ENCODE measurements at places on chromosomes 7 and 10.

GRCh38 chr10:85060944-85061343 is 732.6 kb downstream of the CCSER2 start:
- H3K4me1 ChIP-seq, result no peaks in the 10 kb centered on the region
- H3K27ac ChIP-seq, result no peak overlapping the region
- no peaks in the 10 kb centered on the region for H3K36me3 ChIP-seq
- no peak for DNase-seq
- no peak overlapping the region for H3K4me3 ChIP-seq

DNA sequence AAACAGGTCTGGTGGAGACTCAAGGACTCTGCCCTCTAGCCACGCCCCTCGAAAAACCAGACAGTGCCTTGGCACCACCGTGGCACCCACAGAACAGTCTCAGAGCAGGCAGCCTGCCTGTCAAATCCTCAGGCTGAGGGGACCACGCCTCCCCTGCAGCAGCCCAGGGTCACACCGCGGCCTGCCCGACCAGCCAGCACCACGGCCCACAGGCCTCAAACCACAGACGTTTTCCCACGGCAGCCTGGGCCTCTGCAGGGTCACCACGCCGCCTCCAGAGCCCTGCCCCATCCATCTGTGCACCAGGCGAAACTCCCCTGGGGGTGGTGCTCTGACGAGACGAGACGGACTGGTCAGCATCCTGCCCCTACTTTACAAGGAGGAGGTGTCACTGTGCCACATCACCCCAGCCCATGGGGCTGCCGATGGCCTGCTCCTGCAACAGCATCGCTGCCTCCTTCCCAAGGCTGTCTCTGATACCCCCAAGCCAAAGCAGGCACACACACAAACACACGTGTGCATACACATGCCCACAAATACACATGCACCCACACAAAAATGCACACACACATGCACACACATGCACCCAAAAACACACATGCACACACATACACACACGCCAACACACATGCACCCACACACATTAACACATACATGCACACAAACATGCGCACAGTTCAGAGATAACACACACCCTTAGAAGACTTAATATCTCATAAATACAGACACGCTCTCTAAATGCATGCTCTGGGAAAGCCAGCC is 24.6 kb downstream of the PAPOLB start:
- no peaks in the 10 kb centered on the region for H3K4me1 ChIP-seq
- no peak overlapping the region for H3K27ac ChIP-seq
- H3K27me3 ChIP-seq, result no peaks in the 10 kb centered on the region
- H3K36me3 ChIP-seq, result no peaks in the 10 kb centered on the region
- DNase-seq, result no peak

DNA sequence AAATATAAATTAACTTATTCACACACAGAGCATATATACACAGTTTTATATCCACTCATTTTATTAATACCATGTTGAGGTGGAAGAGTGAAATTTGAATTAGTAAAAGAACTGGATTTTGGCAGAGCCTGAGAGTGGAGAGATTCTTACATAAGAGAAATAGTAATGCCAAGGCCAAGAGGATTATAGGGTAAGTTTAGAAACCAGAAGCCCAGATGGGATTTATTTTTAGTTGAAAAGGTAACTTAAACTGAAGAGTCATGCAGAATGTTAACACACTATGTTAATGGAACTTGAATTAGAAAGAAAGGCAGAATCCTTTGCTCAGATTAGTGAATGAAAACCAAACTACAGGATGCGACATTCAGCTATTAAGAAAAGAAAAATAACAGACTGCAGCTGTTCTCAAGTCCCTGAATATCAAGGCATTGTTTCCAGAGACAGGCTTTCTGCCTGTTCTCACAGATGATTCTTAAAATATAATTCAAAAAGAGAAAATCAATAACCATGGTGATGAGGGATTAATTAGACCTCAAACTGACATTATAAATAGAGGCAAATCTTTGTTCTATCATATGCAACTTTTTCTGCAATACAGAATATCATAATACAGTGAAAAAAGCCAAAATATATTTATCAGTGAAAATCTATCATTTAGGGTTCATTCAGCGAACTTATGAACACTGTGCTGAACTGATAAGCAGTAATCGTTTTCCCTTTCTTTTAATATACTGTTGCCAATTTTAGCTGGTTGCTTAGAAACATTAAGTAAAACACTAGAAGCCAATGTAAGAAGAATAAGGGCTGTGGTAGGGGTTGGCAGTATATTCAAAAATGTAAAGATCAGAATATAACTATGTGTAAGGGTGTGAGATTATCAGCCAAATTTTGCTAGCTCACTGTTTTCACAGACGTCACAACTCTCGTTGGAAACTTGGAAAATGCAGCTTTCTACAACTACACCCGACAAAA is 34.4 kb downstream of the HECTD2 start:
- no peaks in the 10 kb centered on the region for H3K27me3 ChIP-seq
- H3K4me3 ChIP-seq, result no peak overlapping the region
- no peak for DNase-seq
- H3K4me1 ChIP-seq, result no peaks in the 10 kb centered on the region
- no peaks in the 10 kb centered on the region for H3K36me3 ChIP-seq
- H3K27ac ChIP-seq, result no peak overlapping the region

DNA sequence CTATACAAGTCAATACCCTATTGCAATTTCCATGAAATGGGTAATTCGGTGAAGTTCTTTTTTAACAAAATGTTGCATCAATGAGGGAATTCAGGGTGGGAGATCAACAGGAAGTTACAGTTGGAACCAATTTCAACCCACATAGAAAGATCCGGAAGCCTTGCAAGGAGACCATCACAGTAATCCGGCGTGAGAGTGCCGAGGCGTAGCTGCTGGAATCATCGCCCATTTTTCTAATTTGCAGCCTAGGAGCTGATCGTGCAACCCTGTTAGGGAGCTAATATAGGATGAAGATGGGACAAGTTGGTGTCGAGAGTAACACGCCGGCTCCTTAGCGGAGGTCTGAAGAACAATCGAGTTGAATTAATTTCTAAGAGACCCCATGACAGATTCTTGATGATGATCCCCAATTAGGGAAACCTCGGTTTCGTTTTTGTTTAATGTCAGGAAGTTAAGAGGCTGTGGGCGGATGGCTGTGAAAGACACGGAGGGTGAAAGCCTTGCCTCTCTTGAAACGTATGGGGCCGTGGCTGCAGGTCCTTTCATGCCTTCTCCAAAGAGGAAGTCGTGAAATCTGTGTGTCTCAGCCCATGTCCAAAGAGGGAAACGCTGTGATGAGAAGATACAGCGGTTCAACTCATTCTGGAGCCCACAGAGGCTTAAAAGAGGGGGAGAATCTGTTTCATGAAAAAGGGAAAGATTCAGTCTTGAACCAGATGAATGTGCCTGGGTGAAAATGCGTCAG is 51.2 kb upstream of the CARD11 start:
- H3K27me3 ChIP-seq, result no peaks in the 10 kb centered on the region
- no peak overlapping the region for H3K4me3 ChIP-seq
- no peaks in the 10 kb centered on the region for H3K36me3 ChIP-seq
- no peak overlapping the region for H3K27ac ChIP-seq
- no peak for DNase-seq
- no peaks in the 10 kb centered on the region for H3K4me1 ChIP-seq

DNA sequence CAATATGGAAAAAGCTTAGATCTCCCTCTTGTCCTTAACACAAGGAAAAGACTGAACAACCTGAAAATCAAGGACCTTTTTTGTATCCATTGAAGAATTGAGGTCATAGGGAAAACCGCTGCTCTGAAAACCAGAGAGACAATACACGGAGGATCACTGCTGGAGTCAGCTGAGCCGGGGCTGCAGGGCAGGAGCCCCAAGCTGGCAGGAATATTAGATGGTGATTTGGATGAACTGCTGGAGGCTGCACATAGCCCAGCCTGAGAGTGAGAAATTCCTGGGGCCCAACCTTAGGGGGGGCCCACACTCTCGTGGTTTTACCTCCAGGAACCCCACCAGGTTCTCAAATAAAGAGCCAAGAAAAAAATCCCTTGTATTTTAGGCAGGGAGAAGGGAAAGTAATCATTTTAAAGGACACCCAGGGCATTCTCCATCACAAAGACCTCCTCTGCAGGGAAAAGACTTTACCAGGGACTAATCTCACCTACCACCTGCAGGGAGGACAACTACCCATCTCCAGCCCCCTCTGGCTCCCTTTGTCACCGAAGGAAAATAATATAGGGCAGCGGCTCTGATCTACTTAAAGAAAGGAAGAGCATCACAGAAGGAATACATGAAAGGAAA is 55.4 kb upstream of the RNF32 start:
- H3K27ac ChIP-seq, result no peak overlapping the region
- no peaks in the 10 kb centered on the region for H3K4me1 ChIP-seq
- no peaks in the 10 kb centered on the region for H3K27me3 ChIP-seq
- no peaks in the 10 kb centered on the region for H3K36me3 ChIP-seq
- DNase-seq, result no peak

DNA sequence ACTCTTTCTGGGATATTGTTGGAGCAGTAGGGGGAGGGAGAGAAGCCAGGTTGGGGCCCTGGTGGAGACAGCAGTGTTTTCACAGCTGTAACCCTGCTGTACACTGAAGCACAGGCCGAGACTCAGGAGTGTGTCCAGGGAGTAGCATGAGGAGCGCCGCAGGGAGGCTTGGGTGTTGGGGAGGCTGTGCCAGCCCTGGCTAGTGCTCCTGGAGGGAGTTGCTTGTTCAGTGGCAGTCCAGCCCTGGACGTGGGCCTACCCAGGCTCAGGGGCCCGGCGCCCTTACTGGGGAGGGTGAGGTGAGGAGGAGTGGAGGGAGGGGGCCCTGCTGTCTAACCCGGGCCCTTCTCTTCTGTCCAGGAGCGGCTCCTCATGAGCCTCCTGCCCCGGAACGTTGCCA is 35.9 kb downstream of the ADCY1 start:
- H3K36me3 ChIP-seq, result no peaks in the 10 kb centered on the region
- H3K27me3 ChIP-seq, result no peaks in the 10 kb centered on the region
- no peak overlapping the region for H3K4me3 ChIP-seq

- peaks cover 59% of the 10 kb centered on the region for H3K36me3 ChIP-seq
- peak overlapping the region; percentile 4 for H3K27ac ChIP-seq
- no peaks in the 10 kb centered on the region for H3K27me3 ChIP-seq
Measured at GRCh38 chr7:100153708-100154535, 4.6 kb downstream of the TRAPPC14 start.

- DNase-seq, result no peak
- H3K27ac ChIP-seq, result peak overlapping the region; percentile 20
- H3K27me3 ChIP-seq, result no peaks in the 10 kb centered on the region
- peaks cover 13% of the 10 kb centered on the region for H3K4me1 ChIP-seq
Measured at GRCh38 chr10:63504145-63504881, 16.9 kb upstream of the REEP3 start.

GRCh38 chr7:73809467-73809951 is 21.3 kb upstream of the CLDN4 start:
- H3K4me3 ChIP-seq, result no peak overlapping the region
- peak overlapping the region; percentile 31 for H3K27ac ChIP-seq
- no peaks in the 10 kb centered on the region for H3K27me3 ChIP-seq
- H3K4me1 ChIP-seq, result peaks cover 8% of the 10 kb centered on the region
- no peaks in the 10 kb centered on the region for H3K36me3 ChIP-seq
- DNase-seq, result peak; percentile 47

DNA sequence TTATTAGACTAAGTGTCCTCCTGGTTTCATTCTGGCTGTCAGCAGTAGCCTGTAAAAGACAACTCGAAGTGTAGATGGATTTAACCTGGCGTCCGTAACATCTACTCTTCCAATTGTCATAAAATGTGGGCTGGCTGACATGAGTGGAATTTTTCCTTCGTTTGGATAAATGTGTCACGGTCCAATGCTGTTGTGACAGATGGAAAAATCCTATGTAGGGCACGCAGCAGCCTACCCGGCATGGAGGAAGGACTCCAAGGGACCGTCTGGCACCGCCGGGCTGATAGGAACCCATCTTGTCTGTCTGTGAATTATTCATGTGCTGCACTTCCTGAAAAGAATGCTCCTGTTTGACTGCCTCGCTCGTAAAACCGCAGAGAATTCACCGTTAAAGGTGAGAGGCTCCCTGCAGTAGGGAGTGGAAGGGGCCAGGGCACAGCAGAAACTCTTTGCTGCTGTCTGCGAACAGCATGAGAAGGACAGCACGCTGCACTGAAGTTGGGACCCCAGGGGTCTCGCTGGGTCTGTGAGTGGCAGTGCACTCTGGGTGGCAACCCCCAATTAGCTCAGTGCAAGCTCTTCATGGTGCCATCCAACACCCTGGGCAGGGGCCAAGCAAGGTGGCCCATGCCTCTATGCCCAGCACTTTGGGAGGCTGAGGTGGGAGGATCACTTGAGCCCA is 1.6 kb upstream of the ORAI2 start:
- peak overlapping the region; percentile 0 for H3K27ac ChIP-seq
- no peaks in the 10 kb centered on the region for H3K27me3 ChIP-seq
- DNase-seq, result no peak
- H3K4me1 ChIP-seq, result peaks cover 9% of the 10 kb centered on the region
- no peak overlapping the region for H3K4me3 ChIP-seq

GRCh38 chr7:66359656-66360211 is 154.6 kb downstream of the TPST1 start:
- H3K36me3 ChIP-seq, result no peaks in the 10 kb centered on the region
- peak; percentile 83 for DNase-seq
- peaks cover 42% of the 10 kb centered on the region for H3K4me1 ChIP-seq
- no peak overlapping the region for H3K4me3 ChIP-seq
- no peaks in the 10 kb centered on the region for H3K27me3 ChIP-seq
- H3K27ac ChIP-seq, result peak overlapping the region; percentile 92

DNA sequence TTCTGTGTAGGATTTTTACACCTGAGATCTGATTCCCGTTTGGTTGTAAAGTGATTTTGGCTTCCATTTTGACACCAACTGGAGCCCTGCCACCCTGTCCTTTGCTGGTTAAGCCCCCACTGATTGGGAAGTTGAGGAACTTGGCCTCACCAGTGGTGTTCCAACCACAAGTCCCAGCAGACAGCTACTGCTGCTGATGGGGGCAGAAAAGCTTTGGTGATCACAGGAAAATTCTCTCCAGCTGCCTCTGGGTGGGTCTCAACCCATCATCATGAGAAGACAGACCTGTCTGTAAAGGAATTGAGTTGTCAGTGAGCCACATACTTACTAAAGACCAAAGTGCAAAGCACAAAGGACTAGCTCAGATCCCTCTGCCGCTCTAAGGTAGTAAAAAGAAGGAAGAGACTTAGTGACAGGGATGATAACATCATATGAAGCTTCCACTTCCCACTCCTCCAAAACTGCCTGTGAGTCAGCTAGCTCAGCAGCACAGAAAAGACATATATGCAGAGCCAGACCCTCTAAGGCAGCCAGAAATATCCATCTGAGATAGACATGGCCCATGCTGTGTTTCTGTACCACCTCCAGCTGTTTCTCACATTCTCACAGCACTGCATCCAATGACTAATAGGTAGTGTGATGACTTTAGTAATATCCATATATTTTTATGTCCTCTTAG is 22.4 kb upstream of the LRRC17 start:
- DNase-seq, result no peak
- H3K4me1 ChIP-seq, result peaks cover 24% of the 10 kb centered on the region
- H3K4me3 ChIP-seq, result no peak overlapping the region
- H3K36me3 ChIP-seq, result no peaks in the 10 kb centered on the region

GRCh38 chr7:132065193-132065988 is 509.0 kb upstream of the PODXL start:
- H3K27me3 ChIP-seq, result no peaks in the 10 kb centered on the region
- H3K27ac ChIP-seq, result peak overlapping the region; percentile 82
- H3K36me3 ChIP-seq, result no peaks in the 10 kb centered on the region
- no peak overlapping the region for H3K4me3 ChIP-seq
- peak; percentile 86 for DNase-seq

GRCh38 chr7:24392774-24393173 is 108.8 kb downstream of the NPY start:
- H3K27ac ChIP-seq, result no peak overlapping the region
- H3K4me3 ChIP-seq, result no peak overlapping the region
- H3K4me1 ChIP-seq, result no peaks in the 10 kb centered on the region
- DNase-seq, result no peak

Data from RWPE2 (cell line).